ENCODE measurements at places on chromosomes 1 and 21.

GRCh38 chr1:29521811-29522580 is 285.7 kb downstream of the PTPRU start:
- DNase-seq: no peak

DNA sequence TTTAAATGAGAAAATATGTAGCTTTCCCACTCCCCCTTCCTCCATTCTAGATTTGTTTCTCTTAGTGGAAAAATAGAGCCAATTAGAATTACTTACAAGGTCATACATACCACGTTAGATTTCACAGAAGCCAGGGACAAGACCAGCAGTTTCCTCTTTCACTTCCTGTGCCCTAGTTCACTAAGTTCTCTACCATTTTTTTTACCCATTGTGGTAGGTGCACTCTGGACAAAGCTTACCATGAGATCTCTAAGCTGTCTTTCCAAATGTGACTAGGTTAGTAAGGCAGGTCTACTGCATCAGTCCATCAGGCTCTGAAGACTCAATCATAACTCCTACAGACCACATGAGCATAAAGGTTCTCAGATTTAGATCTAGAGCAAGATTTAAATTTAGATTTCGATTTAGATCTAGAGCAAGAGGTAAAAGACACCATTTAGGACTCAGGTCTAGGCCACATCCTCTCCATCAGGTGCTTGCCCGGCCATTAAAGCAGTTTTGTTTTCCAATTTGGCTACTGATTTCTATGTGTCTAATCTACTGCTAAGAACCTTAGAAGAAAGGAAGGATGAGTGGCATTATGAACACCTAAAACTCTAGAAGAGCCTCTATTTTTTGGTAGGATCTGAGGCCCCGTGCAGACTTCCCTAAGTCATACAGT is 235.3 kb downstream of the FAF1 start:
- DNase-seq: peak; percentile 4

DNA sequence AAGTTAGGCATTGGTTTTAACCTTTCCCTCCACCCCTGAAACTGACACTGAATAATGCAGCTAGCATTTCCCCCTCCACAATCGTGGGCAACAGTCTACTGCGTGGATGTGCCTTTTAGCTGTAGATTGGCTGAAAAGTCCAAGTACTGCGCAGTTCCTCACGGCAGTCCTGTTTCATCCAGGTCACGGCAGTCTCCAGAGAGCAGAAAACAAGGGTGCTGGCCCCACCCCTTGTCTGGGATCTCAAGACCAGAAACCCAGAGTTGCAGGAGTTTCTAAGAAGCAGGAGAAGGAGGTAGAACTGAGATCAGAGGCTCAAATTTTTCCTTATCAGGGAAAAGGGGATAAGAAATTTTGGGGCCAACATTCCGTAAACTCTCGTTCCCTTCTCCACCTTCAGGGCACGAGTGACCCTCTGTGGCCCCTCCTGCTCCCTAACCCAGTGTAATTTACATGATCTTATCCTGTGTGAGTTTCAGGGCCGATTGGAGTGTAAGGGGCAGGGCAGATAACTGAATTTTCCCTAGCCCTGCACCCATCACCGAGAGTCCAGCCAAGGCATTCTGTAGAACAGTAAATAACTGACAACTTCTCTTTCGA is 25.9 kb upstream of the PLA2G2C start:
- DNase-seq: no peak

GRCh38 chr1:162885265-162885664 is 24.3 kb upstream of the CCDC190 start:
- DNase-seq: no peak

DNA sequence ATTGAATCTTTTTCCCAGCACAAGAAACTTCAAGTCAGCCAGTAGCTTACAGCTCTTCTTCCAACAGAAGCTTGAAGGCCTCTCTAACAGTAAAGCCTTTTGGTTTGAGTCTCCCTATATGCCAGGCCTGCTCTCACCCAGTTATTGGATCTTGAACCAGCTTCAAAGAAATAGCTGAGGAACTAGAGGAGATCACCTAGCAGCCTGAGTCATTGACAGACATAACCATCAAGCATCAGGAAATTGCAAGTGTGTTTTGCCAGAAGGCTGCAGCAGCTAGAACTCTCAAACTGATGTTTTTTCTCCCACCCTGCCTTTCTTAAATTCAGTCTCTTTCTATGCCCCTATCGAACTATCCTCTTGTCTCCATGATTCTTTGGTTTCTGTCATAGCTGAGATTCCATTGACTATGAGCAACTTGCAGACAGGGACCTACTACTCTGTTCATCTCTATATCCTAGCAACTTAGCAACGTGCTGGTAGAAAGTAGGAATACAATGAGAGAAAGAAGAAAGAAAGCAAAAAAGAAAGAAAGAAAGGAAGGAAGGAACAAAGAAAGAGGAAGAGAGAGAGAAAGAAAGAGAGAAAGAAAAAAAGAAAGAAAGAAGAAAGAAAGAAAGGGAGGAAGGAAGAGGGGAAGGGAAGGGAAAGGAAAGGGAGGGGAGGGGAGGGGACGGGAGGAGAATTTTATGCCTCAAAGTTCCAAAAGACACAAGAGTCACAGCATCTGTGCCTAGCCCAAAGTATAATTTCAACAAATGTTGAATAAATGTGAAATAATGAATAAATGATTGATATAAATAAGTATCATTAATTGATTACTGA is 60.0 kb upstream of the FGGY start:
- DNase-seq: no peak

GRCh38 chr21:39082656-39083376 is 100.4 kb downstream of the PSMG1 start:
- peak; percentile 21 for DNase-seq

- no peak for DNase-seq
Measured at GRCh38 chr1:40838045-40838979, 23.9 kb downstream of the CITED4 start.

GRCh38 chr1:115654663-115655305 is 13.0 kb downstream of the VANGL1 start:
- no peak for DNase-seq

DNA sequence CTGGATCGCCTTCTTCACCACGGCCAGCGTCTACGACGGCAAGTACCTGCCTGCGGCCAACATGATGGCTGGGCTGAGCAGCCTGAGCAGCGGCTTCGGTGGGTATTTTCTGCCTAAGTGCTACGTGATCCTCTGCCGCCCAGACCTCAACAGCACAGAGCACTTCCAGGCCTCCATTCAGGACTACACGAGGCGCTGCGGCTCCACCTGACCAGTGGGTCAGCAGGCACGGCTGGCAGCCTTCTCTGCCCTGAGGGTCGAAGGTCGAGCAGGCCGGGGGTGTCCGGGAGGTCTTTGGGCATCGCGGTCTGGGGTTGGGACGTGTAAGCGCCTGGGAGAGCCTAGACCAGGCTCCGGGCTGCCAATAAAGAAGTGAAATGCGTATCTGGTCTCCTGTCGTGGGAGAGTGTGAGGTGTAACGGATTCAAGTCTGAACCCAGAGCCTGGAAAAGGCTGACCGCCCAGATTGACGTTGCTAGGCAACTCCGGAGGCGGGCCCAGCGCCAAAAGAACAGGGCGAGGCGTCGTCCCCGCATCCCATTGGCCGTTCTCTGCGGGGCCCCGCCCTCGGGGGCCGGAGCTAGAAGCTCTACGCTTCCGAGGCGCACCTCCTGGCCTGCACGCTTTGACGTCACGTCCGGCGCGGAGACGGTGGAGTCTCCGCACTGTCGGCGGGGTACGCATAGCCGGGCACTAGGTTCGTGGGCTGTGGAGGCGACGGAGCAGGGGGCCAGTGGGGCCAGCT is at the start of gene ZBTB48:
ZBTB48 (plus strand) TSS at position 621 of the 745 bp plus-strand sequence. CDS start 616 bp downstream, outside the sequence.
- peak; percentile 87 for DNase-seq

DNA sequence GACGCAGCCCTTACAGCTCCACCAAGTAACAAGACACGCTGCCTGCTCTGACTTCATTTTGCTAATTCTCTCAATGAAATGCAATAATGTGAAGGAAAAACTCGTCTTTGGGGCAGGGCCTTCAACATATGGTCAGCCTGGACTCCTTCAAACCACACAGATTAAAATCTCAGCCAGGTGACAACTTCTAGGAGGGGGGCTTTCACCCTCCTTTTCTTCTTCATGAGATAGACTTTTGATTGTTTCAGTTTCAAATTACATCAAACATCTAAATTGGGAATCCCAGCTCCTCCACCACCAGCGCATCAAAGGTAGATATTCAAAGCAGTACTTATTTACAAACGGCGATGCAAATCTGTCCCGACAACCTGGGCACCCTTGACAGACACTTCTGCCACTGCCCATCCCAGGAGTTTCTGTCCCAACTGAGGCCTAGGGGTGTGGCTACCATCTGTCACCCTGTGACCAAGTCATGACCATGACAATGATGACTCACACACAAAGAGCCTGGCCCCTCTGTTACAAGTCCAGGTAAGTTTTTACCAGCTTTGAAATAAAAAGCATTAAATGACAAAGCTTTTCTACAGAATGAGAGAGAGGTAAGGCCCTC is 29.7 kb downstream of the SSBP3 start:
- no peak for DNase-seq

DNA sequence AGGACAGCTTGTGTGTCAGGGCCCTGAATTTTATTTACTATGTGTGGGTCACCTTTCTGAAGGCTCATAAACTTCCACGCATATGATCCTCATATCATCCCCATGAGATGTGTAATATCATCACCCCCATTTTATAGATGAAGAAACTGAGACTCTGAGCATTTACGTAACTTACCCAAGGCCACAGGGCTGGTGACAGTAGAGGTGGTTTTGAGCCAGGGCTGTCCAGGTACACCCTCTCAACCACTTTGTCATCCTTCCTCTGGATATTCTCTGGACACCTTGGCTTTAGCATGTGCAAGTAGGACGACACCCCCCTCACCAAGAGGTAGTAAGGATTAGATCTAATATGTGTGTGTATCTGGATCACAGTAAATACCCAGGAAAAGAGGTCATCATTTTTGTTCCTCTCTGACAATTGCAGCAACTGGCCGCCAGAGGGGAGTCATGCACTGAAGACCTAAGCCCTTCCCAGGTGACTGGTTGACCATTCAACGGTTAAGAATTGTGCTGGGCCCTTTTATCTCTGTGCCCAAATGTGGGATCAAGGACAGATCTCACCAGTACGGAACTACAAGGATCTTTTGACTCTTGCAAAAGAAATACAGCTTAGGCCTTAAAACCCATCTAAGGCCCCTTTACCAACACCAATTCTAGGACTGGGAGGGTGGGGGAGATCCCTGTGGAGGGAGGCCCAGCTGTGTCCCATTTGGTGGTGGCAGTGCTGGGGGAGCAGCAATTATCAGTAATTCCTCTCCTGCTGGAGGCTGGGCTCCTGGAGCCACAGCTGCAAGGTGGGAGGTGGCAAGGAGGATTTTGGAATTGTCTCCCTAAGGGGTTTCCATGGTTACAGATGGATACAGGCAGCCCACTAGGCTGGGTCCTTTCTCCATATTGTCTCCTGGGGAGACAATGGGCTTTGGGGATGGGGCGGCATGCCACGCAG is 13.7 kb upstream of the E2F2 start:
- no peak for DNase-seq
